CD4-positive, alpha-beta T cell treated with Interleukin-12 subunit alpha and Interleukin-12 subunit beta, for 1 hour (primary cell): ENCODE measurements at places on chromosomes 4 and X.

DNA sequence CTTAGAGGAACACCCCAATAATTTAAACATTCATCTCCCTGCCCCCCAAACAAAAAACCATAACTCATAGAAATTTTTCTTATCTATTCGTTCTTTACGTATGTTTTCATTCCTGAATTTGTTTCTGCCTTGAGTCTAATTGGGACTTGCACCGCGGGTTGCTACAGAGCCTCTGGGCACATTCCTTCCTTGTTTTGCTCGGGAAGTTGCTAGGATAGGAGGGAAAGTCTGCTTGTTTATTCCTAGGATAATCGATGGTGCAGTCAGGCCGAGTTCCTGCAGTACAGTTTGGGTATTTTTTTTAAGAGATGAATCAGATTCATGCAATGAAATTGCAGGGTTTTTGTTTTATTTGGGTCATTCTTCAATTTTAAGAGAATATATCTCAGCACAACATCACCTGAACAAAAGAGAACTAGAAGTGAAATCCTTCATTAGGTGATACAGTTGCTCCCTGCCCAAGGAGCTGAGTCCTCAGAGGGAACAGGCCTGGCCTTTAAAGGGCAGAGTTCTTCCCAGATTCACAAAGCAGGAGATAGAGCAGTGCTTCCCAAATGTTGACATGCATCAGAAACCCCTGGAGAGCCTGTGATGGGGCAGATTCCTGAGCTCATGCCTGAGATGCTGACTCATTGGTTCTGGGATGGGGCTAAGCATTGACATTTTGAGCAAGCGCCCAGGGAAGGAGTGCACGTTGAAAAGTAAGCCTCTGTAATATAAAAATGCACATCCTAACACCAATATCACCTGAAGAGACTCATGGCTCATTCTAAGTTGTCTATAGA lies 114.9 kb upstream of the FAM9B start:
- DNase-seq: no peak

DNA sequence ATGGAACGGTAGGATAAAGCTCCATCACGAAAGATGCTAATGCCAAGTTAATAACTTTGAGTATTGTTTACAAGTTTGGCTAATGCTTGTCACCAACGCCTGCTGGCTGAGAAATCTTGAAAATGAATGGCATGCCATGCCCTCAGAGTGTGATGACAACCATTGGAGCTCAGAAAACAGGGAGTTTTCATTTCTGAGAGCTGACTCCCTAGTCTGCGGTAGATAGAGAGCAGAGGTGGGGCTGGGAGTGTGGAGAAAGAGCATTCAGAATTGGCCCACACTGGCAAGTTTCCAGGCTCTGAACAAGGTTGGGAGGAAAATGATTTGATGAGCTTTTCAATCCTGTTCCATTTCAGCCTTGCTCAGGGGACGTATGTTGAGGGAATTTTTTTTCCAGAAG lies 183.9 kb downstream of the CPEB2 start:
- DNase-seq: no peak

- DNase-seq: no peak
Measured at GRCh38 chr4:25670991-25671390, 15.3 kb downstream of the SLC34A2 start.

GRCh38 chr4:41009411-41009810 lies 204.9 kb downstream of the APBB2 start:
- DNase-seq: no peak

DNA sequence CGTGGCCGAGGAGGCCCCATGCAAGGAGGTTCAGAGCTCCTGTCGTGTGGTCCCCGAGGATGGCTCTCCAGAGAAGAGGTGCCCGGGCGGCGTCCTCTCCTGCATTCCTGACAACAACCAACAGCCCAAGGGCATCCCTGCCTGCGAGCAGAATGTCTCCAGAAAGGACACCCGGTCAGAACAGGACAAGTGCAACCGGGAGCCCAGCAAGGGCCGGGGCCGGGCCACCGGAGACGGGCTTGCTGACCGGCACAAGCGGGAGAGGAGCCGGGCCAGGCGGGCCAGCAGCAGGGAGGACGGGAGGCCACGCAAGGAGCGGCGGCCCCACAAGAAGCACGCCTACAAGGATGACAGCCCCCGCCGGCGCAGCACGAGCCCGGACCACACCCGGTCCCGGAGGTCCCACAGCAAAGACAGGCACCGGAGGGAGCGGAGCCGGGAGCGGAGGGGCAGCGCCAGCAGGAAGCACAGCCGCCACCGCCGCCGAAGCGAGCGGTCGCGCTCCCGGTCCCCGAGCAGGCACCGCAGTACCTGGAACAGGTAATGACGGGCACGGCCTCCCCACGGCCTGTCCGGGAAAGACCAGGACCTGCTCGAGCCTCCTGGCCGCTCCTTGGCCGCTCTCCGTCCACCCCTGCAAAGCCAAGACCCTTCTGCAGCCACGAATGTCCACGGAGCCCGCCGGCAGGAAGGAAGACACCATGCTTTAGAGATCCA lies 9.8 kb downstream of the AKAP17A start:
- DNase-seq: no peak

GRCh38 chr4:128715616-128716015 lies 93.9 kb upstream of the JADE1 start:
- DNase-seq: no peak

DNA sequence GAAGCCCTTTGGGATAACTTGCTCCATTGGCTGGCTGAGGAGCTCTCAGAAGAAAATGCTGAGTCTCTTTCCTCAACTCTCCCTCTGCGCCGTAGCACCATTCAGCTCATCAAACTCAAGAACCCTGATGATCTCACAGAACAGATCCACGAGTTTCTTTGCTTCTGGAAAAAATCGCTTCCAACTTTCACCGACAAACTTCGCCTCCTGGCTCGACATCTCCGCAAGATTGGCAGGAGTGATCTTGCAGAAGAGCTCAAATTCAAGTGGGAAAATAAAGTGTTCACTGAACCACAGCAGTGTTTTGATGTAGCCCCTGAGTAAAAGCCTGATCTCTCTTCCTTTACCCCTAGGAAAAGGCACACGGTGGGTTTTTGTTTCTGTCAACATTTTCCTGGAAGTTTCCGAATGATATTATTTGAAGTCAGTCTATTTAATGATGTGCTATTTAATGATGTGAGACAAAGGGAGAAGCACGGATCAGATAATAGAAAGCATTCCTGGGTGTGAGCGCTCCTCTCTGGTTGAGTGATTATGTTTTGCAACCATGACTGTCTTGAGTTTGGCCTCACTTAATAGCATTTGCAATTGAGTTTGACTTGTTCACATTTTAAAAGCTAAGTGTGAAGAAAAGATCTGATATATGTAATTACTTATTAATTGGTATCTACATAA lies 62.2 kb downstream of the DTHD1 start:
- DNase-seq: no peak

DNA sequence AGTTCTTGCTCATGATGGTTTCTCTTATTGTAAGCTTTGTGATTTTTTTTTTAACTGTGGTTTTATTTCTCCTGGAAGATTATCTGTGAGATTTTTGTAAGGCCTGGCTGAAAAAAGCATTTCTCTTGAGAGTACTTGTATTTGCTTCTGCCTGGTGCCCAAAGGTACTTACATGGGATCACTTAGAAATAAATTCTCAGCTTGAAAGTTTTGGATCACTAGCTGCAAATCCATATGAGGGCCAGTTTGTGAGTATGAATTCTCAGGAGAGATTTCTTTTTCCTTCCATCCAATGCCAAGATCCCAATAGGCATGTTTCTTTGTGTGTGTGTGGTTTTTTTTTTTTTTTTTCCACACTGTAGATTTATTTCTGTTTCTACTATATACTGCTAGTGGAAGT lies 1884.7 kb upstream of the PCDH7 start:
- no peak for DNase-seq

GRCh38 chr4:10115271-10115796 lies 1.3 kb downstream of the WDR1 start:
- DNase-seq: no peak

GRCh38 chrX:153600032-153600373 lies 1.1 kb upstream of the CCNQ start:
- peak; percentile 10 for DNase-seq
